ENCODE measurements at places on chromosomes 12 and 14.

DNA sequence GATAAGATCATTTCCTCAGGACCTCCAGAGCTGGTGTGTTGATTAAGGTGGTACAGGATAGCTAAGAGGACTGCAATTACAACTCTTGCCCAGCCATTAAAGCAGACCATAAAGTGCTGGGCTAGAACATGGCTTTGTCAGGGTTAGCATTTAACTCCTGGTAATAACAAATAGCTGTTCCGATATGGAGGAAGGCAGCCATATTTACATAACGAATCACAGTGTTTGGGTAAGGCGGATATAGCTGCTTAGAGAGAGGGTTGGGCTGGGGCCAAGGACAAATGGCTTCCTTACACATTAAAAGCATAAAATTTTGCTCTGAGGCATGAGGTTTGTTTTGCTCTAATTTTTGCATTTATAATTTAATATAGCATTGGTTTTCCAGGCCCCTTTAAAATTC is 297.7 kb upstream of the DDHD1 start:
- DNase-seq = no peak

GRCh38 chr14:101243587-101244338 is 317.5 kb upstream of the DIO3 start:
- no peak for DNase-seq

- no peak for DNase-seq
These were observed 83.2 kb downstream of the SLC38A6 start for GRCh38 chr14:61064210-61064609.

DNA sequence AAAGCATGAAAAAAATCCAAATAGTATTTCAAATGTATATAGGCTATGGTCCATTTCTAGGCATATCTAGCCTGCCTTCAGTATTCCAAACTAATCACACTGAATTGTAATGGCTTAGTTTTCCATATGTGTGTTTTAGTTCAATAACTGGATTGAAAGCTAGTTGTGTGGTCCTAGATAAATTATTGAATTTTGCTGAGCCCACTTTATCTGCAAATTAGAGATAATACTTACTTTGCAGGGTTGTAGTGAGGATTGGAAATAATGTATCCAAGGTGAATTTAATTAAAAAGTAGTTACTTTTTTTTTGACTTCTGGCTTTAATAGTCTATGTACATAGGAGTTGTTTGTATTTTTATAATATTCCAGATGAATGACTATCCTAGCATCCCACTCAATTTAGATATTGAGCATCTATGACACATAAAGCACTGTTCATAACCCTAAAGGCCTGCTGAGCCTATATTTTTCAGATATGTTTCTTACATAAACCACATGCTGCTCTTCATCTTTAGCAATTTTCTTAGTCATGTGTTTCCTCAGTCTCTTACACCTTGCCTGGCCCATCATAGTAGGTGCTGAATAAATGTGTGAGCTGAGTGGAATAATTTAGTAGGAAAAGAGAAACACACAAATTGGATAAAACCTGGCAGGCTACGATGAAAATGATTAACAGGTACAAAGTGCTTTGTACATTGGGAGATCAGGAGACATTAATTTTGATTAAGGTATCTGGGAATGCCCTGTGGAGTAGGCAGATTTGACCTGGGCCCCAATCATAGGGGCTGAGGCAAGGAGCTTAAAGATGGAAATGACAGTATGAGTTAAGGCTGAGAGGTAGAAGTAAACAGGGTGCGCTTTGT is 1.1 kb upstream of the ATP23 start:
- no peak for DNase-seq

GRCh38 chr12:81086342-81086741 is 8.5 kb downstream of the ACSS3 start:
- no peak for DNase-seq

GRCh38 chr12:1845427-1845826 is 25.1 kb downstream of the LRTM2 start:
- DNase-seq = no peak

- no peak for DNase-seq
These were observed 15.7 kb upstream of the FBRSL1 start for GRCh38 chr12:132474237-132474741.

GRCh38 chr12:94849411-94849976 is 154.0 kb downstream of the NDUFA12 start:
- no peak for DNase-seq

- peak; percentile 24 for DNase-seq
These were observed 760 bp downstream of the ACTN1 start for GRCh38 chr14:68978172-68978911.

- DNase-seq = no peak
These were observed 32.9 kb upstream of the SYCP3 start for GRCh38 chr12:101772012-101772775.

DNA sequence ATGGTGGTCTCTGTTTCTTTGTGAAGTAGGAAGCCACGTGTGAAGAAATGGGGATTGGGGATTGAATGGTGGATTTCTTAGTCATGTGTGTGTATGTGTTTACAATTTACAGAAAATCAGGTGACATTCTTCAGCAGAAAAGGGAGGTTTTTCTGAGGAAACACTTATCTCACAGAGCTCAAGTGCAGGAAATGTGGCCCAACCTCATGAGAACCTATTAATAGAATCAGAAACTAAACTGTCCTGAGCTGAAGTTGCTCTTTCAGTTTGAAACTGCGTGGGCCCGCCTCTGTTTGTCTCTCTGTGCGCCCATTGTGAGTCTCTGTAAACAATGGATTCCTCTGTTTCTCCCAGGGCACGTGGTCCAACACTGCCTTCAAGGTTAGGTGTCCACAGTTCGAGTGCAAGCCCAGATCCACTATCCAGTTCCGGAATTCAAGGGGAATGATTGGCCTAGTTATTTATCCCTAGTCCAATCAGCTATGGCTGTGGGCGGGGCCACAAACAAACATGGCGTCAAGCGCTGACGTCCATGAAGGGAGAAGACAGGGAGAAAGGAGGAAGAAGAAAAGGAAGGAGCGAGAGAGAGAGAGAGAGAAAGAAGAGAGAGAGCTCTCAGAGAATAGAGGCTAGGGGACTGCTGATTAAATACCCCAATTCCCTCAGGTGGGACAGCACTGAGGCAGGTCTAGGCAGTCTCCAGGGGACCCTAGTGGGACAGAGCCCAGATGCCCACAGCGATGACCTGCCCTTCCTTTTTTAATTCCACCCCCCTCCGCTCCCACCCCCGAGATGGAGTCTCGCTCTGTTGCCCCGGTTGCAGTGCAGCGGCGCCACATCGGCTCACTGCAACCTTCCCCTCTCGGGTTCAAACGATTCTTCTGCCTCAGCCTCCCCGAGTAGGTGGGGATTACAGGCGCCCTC is 31.4 kb upstream of the C12orf76 start:
- DNase-seq = peak; percentile 85

DNA sequence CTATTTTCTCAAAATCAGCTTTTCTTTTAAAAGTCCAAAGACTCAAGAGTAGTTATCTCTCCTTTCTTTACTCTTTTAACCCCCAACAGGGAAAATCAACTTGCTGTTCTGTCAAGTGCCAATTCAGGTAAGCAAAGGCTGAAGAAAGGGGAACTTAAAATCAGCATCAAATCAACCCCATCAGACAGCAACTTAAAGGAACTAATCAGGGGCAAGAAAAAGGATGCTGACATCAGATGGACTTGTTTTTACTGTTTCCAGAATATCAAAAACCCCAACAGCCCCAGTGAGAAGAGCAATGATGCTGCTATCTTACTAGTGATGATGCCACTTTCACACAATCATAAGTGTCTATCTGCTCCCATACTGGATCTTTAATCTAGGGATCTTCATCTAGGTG is 3.4 kb downstream of the BAZ2A start:
- DNase-seq = no peak

- peak; percentile 18 for DNase-seq
These were observed 213.1 kb downstream of the CHST11 start for GRCh38 chr12:104669851-104670337.

GRCh38 chr14:103500148-103500990 is 22.3 kb downstream of the CKB start:
- DNase-seq = peak; percentile 65

DNA sequence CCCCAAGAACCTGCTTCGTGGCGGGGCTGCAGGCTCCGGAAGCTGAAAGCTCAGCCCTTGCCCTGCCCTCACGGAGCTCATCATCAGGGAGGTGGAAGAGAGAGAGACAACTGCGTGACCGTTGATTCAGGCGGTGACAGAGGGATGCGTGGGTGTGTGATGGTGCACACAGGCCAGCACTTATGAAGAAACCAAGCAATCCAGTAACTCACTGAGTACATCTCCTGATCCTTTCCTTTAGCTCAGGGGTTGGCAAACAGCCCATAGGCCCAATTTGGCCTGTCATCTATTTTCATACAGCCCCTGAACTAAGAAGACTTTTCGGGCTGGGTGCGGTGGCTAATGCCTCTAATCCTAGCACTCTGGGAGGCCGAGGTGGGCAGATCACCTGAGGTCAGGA is 49.9 kb downstream of the TESC start:
- DNase-seq = no peak

DNA sequence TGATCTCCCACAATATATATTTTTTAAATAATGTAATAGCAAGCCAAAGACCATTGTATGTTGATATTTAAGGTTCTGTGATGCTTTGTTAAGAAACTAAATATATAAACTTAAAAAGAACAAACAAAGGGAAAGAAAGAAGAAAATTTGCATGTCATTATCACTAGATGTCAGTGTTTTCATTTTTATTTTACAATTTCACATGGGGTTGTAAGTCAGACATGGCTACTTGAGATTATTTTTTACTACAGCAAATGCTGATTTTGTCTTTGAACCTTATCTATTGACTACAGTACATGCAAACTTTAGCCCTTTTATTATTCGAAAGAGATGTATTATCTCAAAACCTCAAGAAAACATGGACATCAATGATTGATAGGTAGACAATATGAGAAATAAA is 36.1 kb downstream of the SLCO1C1 start:
- no peak for DNase-seq

DNA sequence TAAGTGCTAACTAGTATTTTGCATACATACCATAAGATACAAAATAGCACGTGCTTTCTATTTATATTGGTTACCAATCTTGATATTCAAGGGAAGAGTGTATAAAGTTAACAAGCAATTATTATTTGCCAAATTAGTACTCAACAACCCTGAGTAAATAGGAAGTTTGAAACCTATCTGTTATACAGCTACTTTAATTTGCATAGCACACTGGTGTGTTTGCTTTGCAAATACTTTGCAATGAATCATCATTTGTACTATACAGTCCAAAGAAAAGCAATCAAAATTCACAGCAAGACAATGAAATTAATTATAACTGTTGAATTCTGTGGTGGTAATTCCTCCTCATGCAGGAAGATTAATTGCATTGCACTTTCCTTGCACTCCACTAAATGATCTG is 469.1 kb downstream of the PRKD1 start:
- no peak for DNase-seq

DNA sequence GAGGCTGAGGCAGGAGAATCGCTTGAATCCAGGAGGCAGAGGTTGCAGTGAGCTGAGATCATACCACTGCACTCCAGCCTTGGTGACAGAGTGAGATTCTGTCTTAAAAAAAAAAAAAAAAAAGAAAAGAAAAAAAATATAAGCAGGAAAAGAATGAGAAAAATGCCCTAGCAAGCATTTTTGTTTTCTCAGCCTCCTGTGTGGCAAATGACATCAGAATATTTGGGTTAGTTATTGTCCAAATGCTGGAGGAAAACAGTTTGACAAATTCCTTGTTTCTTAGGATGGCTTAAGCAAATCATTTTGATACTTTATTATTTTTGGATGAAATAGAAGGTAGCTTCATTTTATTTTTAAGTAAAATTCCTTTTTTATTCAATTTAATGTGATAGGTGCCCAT is 7.5 kb upstream of the PTPRR start:
- no peak for DNase-seq

GRCh38 chr14:23442721-23443356 is 7.4 kb upstream of the MYH7 start:
- DNase-seq = no peak

DNA sequence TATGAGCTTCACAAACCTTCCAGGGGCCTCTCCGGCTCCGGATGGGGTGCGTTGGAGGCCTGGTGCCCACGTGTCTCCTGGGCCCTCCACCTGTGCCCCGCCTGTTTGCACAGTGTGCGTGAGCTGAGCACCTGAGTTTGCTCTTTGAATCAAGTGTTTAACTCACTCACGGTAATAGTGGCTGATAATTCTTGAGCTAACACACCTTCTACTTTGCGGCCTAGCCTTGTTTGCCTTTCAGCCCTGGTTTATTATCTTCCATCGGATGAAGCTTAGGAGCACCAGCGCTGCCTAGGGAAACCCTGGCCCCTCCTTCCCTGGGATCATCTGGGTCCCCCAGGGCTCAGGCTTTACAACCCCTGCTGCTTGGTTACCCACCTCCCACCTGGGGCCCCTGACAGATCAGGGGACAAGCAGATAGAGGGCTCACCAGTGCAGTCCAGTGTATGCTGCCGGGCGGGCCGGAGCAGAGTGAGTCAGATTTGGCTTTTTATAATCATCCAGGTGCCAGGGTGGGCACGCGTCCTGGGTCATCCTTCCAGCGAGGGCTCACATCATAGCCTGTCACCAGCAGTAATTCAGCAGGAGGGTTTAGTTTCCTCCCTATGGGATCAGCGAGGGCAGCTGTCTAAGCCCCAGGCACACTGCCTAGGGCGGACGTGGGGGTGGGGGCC is 62.8 kb upstream of the RFLNA start:
- DNase-seq = no peak

GRCh38 chr14:76948213-76948947 is 80.1 kb downstream of the IRF2BPL start:
- no peak for DNase-seq

DNA sequence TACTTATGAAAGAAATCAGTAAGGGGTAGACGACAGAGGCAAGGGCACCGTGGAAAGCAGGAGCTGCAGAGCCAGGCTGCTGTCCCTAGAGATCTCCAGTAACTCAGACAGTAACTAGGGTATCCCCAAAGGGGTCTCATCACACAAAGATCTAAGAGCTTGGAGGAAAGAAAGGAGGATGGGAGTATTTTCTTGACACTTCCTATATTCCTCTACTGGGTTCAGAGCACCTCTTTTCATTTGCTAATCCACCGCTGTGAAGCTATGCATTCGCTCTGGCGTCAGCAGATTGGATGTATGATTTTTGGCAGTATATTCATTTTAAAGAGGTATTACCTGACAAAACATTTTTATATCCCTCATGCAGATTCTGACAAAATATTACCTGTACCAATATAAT is 12.6 kb downstream of the USP44 start:
- DNase-seq = no peak

DNA sequence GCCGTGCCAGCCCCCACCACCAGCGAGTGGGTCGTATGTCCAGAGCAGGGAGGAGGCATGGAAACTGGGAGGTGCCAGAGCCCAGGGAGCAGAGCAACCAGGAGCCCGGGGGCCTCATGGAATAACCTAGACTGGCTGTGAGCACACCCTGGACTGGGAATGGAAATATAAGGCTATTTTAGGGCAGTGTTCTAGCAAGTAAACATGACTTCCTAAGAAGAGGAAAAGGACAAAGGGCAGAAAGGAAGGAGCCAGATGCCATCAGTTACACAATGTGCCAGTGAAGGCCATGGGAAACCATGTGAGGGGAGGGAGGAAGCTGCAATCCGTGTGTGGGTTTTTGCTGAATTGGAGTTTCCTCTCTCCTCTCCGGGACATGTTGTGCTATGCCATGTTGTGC is 18.7 kb upstream of the CPM start:
- DNase-seq = no peak

GRCh38 chr12:124326871-124327270 is 32.0 kb downstream of the RFLNA start:
- no peak for DNase-seq
